Stomach (tissue), 19 donors: ENCODE measurements at places on chromosomes 4 and X. TPM values are rescaled to one million over a fixed set of nuclear protein-coding genes. Genes with fewer than 3 reads are reported as not detected.

Gene GAGE12E
- polyA plus RNA-seq = not detected

Gene ERVMER34-1
- not detected for polyA plus RNA-seq

Gene TMEM271
- polyA plus RNA-seq = not detected

Gene SPATA4
- not detected for polyA plus RNA-seq

Gene ZNF280C
- polyA plus RNA-seq = 1.1 TPM

Gene SCML1
- polyA plus RNA-seq = 3.6 TPM

Gene ATP8A1
- polyA plus RNA-seq = 5.1 TPM

Gene MMRN1
- polyA plus RNA-seq = 3.7 TPM

Gene C4orf51
- polyA plus RNA-seq = not detected

Gene NPY1R
- polyA plus RNA-seq = not detected

Gene ABLIM2
- 2.3 TPM for polyA plus RNA-seq

Gene CTAG1A
- polyA plus RNA-seq = not detected

Gene TLR1
- 1.5 TPM for polyA plus RNA-seq

Gene GPRASP3
- 0.92 TPM for polyA plus RNA-seq

Gene PABPC1L2A
- polyA plus RNA-seq = not detected

Gene CFAP47
- not detected for polyA plus RNA-seq

Gene INTU
- 0.92 TPM for polyA plus RNA-seq

Gene PF4V1
- polyA plus RNA-seq = not detected

Gene IL3RA
- 6.1 TPM for polyA plus RNA-seq

Gene SULT1E1
- 0.62 TPM for polyA plus RNA-seq

Gene NEXMIF
- 0.25 TPM for polyA plus RNA-seq

Gene GPR34
- polyA plus RNA-seq = 6.2 TPM

Gene PLP2
- polyA plus RNA-seq = 55.0 TPM

Gene ZMYM3
- 4.2 TPM for polyA plus RNA-seq

Gene MAOB
- polyA plus RNA-seq = 16.0 TPM

Gene CENPE
- 1.3 TPM for polyA plus RNA-seq

Gene RIPPLY1
- polyA plus RNA-seq = not detected

Gene CT45A1
- not detected for polyA plus RNA-seq

Gene GAGE12F
- not detected for polyA plus RNA-seq

Gene KIAA0232
- polyA plus RNA-seq = 7.5 TPM

Gene HPGDS
- 0.30 TPM for polyA plus RNA-seq

Gene SSR4
- 646 TPM for polyA plus RNA-seq

Gene PAGE4
- polyA plus RNA-seq = not detected

Gene SSX4B
- not detected for polyA plus RNA-seq
